H1 (cell line): ENCODE measurements at places on chromosomes 1 and 21.

GRCh38 chr1:16076865-16077238 lies 3.4 kb upstream of the FAM131C start:
- DNase-seq, result no peak

DNA sequence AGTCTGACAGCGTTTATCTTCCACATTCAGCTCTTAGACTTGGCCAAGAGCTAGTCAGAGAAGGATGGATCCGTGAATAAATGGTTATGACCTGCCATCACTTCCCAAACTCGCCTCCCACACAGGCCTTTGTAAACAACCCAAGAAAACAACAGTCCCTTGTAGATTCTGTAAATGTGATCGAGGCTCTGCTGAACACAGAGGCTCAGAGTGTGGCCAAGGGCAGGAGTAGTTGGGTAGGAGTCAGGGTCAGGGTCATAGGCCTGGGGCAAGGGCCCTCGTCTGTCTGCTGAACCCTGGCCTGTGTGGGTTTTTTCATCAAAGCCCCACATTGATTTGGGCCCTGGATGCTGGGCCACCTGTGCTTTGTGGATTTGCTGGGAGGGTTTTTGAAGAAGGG lies 32.7 kb downstream of the NCMAP start:
- DNase-seq, result no peak

DNA sequence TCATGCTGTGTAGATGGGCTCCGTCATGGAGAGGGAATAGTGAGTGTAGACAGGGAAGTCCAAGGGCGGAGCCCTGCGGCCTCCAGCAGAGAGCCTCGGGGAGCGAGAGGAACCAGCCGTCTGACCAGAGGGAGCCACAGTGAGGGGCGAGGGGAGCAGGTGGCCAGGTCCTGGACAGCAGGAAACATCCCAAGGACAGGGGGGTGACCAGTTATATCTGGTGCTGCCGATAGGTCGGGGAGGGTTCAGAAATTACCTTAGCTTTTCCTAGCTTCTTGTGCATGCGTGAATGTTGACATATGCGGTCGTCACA lies 46.5 kb downstream of the TRAPPC10 start:
- DNase-seq, result no peak

- no peak for DNase-seq
Observed at GRCh38 chr21:16102113-16102512, 372.3 kb downstream of the USP25 start.

GRCh38 chr1:64387389-64388285 lies 82.3 kb upstream of the CACHD1 start:
- DNase-seq, result no peak

DNA sequence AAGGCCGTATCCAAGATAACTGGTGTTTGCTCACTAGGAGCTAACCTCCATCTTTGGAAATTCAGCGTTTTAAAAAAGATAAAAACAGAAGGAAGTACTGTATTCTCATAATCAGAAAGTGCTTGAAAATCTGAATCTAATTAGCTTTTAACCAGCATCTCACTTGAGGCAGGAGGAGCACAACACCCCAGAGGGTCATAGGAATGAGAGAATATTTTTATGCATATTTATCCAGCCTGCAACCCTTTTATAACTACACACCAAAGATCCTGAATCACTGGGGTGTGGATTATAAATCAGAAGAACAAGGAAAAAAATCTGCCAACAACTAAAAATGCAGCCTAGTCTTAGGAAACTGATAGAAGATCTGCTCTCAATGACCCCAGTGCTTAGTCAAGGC lies 68.0 kb upstream of the PTCH2 start:
- DNase-seq, result no peak

- peak; percentile 80 for DNase-seq
Observed at GRCh38 chr1:27568300-27569087, 35.5 kb downstream of the AHDC1 start.

DNA sequence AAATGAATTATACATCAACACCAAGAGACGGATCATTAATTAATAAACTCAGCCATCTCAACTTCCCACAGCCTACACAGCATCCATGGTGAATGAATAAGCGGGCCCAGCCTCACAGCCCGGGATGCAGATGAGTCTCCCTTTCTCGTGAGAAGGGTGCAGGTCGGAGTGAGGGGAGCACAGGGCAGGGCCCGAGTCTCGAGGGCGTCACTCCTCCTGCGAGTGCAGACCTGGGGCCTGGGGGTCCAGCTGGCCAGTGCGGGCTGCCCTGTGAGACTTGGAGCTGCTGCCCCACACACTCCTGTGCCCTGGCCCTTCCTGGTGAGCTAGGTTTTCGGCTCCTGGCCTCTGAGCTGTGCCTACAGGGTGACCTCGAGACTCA lies 74.7 kb downstream of the AJAP1 start:
- DNase-seq, result no peak

DNA sequence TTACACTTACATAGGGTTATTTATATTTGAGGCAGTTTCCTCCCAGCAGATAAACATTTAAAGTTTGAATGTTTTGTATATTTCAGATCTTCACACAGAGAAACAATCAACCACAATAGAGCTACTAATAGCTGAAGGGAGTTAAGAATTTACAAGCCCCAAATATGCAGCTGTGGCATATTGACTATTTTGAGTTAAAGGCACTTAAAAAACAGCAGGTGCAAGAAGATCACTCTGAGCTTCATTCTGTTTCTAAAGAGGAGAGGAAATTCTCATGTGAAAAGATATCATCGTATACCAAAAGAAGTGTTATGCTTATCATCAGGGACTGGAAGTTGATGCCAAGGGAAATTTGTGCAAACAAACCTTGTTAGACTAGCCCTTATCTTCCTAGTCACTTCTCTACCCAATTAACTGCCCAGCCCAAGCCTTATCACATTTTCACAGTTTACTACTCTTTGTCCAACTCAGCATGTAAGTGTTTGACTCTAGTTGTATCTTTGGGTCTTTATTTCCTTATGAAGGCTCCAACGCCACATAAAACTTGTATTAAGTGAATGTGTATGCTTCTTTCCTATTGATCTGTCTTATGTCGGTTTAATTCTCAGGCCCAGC lies 66.3 kb upstream of the COG2 start:
- no peak for DNase-seq

- no peak for DNase-seq
Observed at GRCh38 chr21:29664615-29665014, 275.2 kb downstream of the GRIK1 start.
